Pons (tissue), 1 donor: ENCODE measurements at places on chromosomes 5 and 9.
A peak's percentile ranks its signal among the peaks of the same experiment; 100 is the strongest.

- peak; percentile 26 for DNase-seq
Observed at GRCh38 chr9:132768932-132769905, 99.0 kb downstream of the GTF3C4 start.

DNA sequence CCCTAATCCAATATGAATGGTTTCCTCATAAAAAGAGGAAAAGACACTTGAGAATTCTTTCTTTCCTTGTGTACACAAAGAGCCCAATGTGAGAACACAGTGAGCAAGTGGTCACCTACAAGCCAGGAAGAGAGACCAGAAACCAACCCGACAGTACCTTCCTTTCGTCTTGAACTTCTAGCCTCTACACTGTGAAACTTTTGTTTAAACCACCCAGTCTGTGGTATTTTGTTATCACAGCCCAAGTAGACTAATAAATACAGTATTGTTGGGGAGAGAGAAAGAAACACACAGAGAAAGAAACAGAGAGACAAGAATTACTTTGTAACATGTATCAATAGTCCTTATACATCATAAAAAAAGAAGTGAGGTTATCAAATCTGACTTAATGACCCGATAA, 37.2 kb downstream of the CENPK start:
- peak; percentile 21 for DNase-seq

- no peak for DNase-seq
Observed at GRCh38 chr5:91140657-91141056, 242.5 kb downstream of the ARRDC3 start.

GRCh38 chr5:62460578-62460983, 48.0 kb downstream of the IPO11 start:
- peak; percentile 73 for DNase-seq

GRCh38 chr5:39678534-39678933, 253.8 kb upstream of the DAB2 start:
- no peak for DNase-seq

GRCh38 chr5:136781464-136781863, 416.1 kb upstream of the TRPC7 start:
- DNase-seq: no peak

- DNase-seq: no peak
Observed at GRCh38 chr5:104652271-104652861, 1089.8 kb upstream of the NUDT12 start.

DNA sequence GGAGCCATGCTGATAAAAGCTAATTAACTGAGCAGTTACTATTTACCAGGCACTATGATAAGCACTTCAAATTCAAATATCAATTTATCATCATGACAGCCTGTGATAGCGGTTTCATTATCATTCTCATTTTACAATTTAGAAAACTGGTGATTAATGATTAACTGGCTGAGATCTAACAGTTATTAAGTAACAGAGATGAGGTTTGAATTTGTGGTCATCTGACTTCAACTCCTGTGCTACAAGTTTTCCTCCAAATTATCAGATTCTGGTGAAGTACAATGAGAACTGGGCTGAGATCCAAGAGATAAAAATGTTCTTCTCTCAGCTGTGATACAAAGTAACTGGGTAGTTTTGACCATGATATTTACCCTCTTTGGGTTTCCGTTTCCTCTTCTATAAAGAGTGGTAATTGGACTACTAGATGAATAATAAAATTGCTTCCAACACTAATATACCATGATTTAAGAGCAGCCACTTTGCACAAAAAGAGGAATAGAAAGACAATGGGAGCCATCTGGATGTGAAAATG, 74.5 kb upstream of the CCNG1 start:
- no peak for DNase-seq

GRCh38 chr5:53403758-53404157, 76.7 kb upstream of the FST start:
- no peak for DNase-seq

DNA sequence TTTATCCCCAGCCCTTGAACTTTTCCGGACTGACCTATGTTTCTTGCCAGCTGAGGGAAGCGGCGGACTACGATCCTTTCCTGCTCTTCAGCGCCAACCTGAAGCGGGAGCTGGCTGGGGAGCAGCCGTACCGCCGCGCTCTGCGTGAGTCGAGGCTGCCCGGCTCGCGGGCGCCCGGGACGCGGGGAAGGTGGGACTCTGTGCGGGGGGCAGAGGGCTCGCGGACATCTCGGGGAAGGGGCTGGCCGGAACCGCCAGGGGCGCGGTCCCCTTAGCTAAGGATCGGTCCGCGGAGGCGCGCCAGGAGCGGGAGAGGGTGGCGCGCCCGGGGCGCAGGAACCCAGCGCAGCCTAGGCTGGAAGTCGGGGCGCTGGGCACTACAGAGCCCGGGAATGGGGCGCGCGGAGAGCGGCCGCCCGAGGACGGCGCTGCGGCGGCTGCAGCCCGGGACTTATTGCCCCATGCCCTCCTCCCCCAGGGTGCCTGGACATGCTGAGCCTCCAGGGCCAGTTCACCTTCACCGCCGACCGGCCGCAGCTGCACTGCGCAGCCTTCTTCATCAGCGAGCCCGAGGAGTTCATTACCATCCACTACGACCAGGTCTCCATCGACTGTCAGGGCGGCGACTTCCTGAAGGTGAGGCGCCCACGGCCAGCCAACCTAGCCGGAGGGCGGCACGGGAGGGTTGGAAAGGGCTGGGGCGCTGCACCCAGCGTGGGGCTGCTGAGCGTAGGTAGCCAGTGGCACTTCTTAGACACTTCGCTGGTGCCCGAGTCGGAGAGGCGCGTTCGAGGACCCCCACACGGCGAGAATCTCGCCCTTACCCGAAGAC, 922 bp downstream of the CRHBP start:
- DNase-seq: no peak

DNA sequence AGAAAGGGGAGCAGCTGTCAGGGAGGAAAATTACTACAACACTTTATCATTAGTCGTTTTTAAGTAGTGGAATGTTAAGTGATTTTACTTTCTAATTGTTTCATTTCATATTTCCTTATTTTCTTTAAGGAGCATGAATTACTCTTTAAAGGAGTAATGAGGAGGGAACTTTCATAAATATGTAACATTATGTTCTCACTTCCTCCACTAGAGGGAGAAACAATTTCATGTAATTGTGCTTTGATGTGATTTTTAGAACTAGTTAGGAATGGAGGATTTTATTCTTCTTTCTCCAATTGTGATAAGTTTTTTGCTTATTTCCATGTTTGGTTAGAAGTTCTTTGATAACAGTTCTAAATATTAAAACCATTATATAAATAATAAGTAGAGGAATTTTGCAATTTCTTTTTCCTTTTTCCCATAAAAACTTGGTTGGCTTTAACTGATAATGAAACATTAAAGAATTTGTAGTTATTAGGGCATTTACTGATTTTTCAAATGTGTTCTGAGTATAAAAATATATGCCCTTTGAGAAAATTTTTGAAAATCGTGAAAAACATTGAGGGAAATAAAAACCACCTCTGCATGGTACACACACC, 25.6 kb downstream of the CEP78 start:
- DNase-seq: peak; percentile 60

- no peak for DNase-seq
Observed at GRCh38 chr9:121196389-121196788, 5.3 kb downstream of the RAB14 start.

GRCh38 chr5:140791089-140791488, 3.6 kb upstream of the PCDHA2 start:
- no peak for DNase-seq
